Kidney epithelial cell (primary cell): ENCODE measurements at places on chromosomes 2 and 18. TPM values are rescaled to one million over a fixed set of nuclear protein-coding genes. Genes with fewer than 3 reads are reported as not detected.

GPBAR1 gene
- total RNA-seq, result 0.92 TPM in 1 of 2 replicates, not detected in the other

RFX8 gene
- 0.25 and 3.3 TPM in 2 replicates for total RNA-seq

BOLL gene
- total RNA-seq, result not detected in 2 replicates

- DNase-seq, result no peak
These were observed 314.9 kb downstream of the EIPR1 start for GRCh38 chr2:3062476-3063260.

MROH2A gene
- total RNA-seq, result not detected in 2 replicates

- no peak for DNase-seq
These were observed 292.2 kb upstream of the CCDC68 start for GRCh38 chr18:55251254-55251971.

GRCh38 chr2:95799892-95800291, 191.7 kb downstream of the ANKRD36C start:
- DNase-seq, result no peak

- no peak for DNase-seq
These were observed 23.4 kb upstream of the RPL31 start for GRCh38 chr2:100978582-100979191.

- no peak for DNase-seq
These were observed 64.1 kb downstream of the CCDC93 start for GRCh38 chr2:117949806-117950205.

GRCh38 chr18:54926593-54927325, 32.5 kb downstream of the CCDC68 start:
- DNase-seq, result no peak
